ENCODE measurements at places on chromosomes 12 and 14. TPM values are rescaled to one million over a fixed set of nuclear protein-coding genes. Genes with fewer than 3 reads are reported as not detected.

Gene CLEC1B
- total RNA-seq, result not detected

Gene NUMB
- 51.9 TPM for total RNA-seq

Gene GPR137C
- total RNA-seq, result 1.2 TPM

Gene HOTAIR
- total RNA-seq, result not detected

Gene SERPINA1
- total RNA-seq, result 1.7 TPM

Gene AKAP6
- total RNA-seq, result 35.3 TPM

Gene TRHDE
- total RNA-seq, result 0.33 TPM

Gene HSPA2
- 196 TPM for total RNA-seq

Gene SPX
- total RNA-seq, result 0.65 TPM

Gene TNFAIP2
- 104 TPM for total RNA-seq

Gene WDHD1
- total RNA-seq, result 1.2 TPM

Gene SDR9C7
- not detected for total RNA-seq

Gene TTC6
- total RNA-seq, result not detected

GRCh38 chr14:105117710-105118385 lies 50.7 kb downstream of the JAG2 start:
- DNase-seq, result no peak

GRCh38 chr12:25434515-25434914 lies 118.6 kb downstream of the LMNTD1 start:
- no peak for DNase-seq

- DNase-seq, result no peak
Observed at GRCh38 chr12:38138225-38139221, 178.1 kb upstream of the ALG10B start.

- no peak for DNase-seq
Observed at GRCh38 chr14:37318938-37319337, 121.2 kb downstream of the MIPOL1 start.

GRCh38 chr12:86249851-86250250 lies 6.3 kb downstream of the MGAT4C start:
- DNase-seq, result no peak

DNA sequence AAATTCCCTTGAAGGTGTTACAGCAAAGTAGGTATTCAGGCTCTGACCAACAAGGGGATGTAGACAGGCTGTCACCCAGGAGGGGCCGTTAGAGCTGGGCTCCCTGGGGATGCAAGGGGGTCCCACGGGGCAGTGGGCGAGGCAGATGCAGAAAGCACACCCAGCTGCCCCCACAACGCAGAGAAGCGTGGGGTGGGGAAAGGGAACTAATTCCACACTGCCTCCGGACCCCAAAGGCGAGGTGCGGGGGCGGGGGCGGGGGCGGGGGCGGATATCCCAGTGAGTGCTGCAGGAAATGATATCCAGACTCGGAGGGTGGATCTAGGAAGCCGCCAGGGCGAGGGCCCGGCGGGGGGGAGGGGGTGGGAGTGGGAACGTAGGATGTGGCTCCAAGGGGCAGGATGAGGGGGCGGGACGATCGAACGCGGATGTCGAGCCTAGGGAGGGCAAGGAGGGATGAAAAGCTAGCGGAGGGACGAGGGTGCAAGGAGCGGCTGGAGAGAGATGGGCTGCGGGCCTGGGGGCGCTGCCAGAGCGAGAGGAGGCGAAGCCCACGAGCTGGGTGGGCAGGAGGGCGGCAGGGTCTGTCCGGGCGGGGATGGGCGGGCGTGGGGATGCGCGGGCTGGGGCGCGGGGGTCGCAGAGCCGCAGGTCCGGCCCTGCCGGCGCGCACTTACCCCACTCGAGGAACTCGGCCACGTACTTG lies 874 bp downstream of the CDC42BPB start:
- DNase-seq, result no peak

DNA sequence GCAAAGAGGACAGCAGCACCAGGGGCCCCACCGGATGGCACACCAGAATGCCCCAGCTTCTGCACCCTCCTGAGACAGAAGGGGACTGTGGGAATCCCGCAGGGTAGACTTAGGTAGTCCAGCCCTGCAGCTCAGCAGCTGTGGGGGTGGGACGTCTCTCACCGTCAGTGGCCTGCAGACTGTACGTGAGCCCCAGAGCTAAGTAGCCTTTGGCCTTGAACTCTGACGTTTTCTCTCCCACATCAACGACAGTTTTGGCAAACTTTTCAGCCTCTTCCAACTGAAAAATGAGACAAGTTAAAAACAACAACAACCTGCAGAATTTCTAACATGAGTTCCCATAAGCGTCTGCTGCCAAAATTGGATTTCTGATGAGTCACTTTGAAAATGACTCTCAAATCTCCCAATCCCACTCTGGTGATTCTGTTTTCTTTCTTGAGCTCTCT lies 161.4 kb downstream of the TTC7B start:
- DNase-seq, result no peak

- DNase-seq, result no peak
Observed at GRCh38 chr14:26596543-26597061, 1.2 kb downstream of the NOVA1 start.

GRCh38 chr12:59733200-59733599 lies 137.4 kb downstream of the SLC16A7 start:
- no peak for DNase-seq

- no peak for DNase-seq
Observed at GRCh38 chr12:68119724-68120211, 39.8 kb downstream of the IFNG start.

GRCh38 chr12:56714431-56714929 lies 10.6 kb downstream of the NACA start:
- no peak for DNase-seq

GRCh38 chr14:65961004-65961403 lies 525.2 kb upstream of the CCDC196 start:
- DNase-seq, result no peak

GRCh38 chr14:100692859-100693558 lies 33.7 kb upstream of the DLK1 start:
- no peak for DNase-seq

DNA sequence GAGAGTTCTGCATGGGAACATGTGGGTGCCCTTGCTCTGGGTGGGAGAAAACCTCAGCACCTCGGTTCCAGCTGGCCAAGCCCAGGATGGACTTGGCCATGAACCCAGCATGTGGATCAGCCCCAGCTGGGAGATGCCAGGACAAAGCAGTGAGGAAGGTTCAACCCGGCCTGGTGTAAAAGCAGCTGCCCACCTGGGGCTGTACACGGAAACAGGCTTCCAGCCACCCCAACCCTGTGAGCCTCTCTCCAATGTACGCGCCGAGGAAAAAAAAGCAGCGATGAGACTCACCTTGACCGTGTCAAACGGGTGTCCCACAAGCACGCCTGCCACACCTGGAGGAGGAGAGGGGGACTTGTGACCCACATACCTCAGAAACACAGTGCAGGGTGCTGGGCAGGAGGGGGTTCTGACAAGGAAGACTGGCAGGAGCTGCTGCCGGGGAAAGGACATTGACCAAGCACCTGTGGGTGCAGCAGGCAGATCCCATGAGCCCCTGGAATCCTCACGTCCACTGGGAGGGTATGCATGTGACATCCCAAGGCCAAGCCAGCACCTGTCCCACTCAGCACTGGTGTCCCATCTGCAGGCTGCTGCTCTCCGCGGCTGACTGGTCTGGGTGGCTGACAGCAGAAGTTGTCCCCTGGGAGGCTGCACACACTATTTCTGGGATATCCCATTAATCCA lies 7.5 kb downstream of the SLC25A29 start:
- DNase-seq, result no peak

- DNase-seq, result no peak
Observed at GRCh38 chr12:57808351-57808750, 10.2 kb downstream of the AVIL start.

DNA sequence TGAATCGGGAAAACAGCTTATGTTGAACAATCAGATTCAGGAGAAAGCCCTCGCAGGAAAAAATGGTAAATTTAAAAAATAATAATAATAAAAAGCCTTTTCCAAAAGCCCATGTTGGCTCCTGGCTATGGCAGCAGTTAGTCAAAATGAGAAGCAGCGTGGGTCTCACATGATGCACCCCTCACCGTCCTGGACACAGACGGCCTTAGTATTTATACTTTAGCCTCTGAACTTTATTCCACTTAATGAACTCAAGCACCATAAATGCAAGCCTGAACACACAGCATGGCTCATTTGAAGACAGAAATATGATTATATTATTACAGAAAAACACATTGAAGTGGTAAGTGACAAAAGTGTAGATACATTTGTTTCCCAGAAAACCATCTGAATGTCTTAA lies 160.9 kb downstream of the RIMBP2 start:
- DNase-seq, result no peak

GRCh38 chr12:102847131-102847530 lies 69.9 kb downstream of the PAH start:
- DNase-seq, result no peak

DNA sequence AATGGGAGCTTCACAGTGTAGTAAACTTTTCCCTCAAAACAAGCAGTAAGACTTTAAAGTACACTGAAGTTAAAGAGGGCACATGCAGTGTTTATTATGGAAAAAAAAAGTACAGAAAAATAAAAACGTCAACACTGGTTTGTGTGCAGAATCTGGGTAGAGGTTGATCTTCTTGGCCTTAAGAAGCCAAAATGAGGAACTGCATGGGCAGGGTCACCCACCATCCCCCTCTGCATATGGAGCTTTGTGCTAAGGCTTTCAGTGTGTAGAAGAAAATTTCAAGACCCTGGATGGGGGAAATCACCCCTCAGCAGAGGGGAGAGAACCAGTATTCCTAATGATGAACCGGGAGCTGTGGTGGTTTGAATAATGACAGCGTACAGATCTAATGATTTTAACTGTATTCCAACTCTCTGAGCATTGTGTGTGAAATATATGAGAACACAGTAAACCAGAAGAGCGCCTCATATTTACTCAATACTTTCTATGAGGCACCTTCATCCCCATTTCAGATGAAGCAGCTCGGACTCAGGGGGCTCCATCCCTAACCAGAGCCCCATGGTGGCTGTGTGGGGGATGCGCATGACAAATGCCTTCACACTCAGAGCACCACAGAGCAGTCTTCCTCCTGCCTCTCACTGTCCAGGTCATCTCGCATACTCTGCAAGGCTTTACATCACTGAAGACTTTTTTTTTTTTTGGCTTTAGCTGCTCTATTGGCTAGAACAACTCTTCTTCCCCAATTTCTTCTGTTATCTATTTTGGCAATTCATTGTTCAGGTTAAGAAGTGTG lies 33.4 kb downstream of the ACADS start:
- no peak for DNase-seq

- no peak for DNase-seq
Observed at GRCh38 chr14:36450550-36450949, 69.5 kb downstream of the NKX2-1 start.

GRCh38 chr14:100388103-100389054 lies 65.2 kb downstream of the SLC25A47 start:
- DNase-seq, result no peak

- DNase-seq, result no peak
Observed at GRCh38 chr14:66859063-66859671, 330.1 kb upstream of the GARIN2 start.

DNA sequence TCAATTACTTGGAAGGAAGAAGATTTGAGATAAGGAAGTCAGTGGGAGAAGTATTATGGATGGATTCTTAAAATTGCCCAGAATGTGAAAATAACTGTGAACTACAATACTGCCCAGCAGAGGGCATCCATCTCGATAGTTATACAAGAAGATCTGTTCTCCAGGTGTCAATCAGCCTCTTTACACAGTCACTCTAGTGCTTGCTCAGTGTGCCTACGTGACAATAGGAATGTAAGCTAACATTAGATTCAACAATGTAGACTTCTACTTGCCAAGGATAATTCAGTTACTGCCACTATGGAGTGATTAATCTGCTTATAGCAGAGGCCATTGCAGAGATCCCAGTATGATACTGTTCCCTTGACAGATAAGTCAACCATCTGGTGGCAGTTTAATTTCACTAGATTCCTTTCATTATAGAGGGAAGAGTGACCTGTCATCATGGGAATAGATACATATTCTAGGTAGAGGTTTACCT lies 10.6 kb upstream of the MAP4K5 start:
- no peak for DNase-seq

- DNase-seq, result no peak
Observed at GRCh38 chr12:89721291-89721987, 12.8 kb upstream of the ATP2B1 start.

DNA sequence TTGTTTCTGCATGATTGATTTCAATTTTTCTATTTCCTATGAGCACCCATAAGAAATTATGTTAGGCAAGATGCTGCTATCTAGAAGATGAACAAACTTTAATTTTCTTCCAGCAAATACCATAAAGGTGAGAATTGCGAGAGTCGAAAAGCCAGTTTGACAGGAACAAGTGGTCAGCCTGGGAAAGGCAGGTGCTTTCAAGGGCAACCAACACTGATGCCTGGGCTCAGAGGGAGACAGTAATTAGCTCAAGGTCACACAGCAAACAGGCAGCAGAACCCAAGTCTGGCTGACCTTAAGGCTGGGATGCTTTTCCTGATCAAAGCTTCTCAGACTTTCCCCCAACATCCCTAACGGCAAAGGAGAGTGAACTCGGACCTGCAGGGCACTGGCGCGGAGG lies 6.8 kb upstream of the OTUB2 start:
- no peak for DNase-seq

- no peak for DNase-seq
Observed at GRCh38 chr12:28032811-28033537, 60.4 kb upstream of the PTHLH start.

DNA sequence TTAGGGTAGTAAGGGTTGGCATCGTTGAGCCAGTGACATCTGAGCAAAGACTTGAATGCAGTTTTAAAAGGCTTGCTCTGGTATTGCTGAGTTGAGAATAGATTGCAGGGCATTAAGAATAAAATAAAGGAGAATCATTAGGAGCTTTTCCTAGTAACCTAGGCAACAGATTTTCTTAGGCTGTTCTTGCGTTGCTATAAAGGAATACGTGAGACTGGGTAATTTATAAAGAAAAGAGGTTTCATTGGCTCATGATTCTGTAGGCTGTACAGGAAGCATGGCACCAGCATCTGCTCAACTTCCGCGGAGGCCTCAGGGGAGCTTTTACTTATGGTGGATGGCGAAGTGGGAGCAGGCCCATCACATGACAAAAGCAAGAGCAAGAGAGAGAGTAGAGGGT lies 97.4 kb downstream of the RAD51B start:
- no peak for DNase-seq

DNA sequence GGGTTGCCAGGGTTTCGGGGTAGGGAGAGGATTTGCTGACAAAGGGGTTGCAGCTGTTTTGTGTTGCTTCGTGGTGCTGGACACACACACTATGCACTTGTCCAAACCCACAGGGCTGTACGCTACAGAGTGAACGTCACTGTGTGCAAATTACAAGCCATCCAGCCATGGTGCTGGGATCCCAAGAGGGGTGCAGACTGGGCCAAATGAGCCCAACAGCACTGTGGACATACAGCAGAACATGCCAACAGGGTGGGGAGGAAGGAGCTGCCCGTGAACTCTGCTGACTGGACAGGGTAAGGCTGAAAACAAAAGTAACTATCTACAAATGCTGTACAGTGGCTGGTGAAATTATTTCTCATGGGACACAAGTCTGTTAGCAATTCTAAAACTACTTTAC lies 25.2 kb downstream of the POLE start:
- no peak for DNase-seq

GRCh38 chr12:75606151-75606550 lies 94.7 kb upstream of the KRR1 start:
- no peak for DNase-seq

DNA sequence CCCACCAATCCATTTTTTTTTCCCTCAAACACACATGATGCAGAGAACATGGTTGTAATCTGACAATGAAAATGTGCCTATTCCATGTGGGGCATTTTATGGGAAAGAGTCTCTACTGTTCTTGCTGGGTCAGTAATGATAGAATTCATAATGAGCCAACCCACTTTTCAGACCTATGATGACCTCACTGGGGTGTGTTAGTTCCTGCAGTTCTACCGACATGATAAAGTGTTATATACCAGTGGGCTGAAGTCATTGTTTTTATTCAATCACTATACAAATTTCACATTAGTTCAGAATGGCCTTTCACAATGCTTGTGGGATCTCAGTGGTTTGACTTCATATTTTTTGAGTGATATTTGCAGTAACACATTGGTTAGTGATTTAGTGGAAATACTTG lies 47.5 kb downstream of the PPFIBP1 start:
- DNase-seq, result no peak
